Fibroblast of villous mesenchyme (primary cell): ENCODE measurements at places on chromosomes 13 and 19.

- no peak for DNase-seq
These were observed 87.5 kb upstream of the KLF12 start for GRCh38 chr13:74221752-74222151.

DNA sequence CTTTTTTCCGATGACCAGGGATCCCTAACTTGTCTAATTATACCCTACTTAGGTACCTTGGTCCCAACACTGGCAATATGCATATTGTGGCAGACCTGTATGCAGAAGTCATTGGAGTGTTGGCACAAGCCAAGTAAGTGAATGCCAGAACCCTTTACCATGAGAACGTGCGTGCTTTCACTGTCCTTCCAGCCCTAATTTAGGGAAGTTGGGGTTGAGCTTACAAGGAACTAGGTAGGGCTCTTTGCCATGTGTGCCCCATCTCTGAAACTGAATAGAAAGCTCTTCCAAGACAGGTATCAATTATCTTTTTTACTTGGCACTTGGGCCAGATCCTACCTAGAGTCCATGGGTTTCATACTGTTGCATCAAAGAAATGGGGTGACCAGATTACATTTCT is 93.2 kb downstream of the FRY start:
- no peak for DNase-seq

- peak; percentile 5 for DNase-seq
These were observed 16.3 kb downstream of the S1PR2 start for GRCh38 chr19:10214784-10215183.

DNA sequence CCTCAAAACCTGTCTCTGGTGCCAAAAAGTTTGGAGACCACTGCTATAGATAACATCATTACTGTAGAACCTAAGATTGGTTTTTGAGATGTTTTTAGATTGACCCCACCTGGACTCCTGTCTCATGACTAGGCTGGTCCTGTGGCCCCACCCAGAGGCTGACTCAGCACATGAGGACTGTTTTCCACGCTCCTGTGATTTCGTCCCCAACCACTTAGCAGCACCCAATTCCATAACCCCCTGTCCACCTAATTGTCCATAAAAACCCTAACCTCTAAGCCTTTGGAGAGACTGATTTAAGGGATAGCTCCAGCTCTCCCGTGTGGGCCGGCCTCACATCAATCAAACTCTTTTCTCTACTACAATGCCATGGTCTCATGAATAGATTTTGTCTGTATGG is 25.6 kb upstream of the GAS6 start:
- DNase-seq: no peak

DNA sequence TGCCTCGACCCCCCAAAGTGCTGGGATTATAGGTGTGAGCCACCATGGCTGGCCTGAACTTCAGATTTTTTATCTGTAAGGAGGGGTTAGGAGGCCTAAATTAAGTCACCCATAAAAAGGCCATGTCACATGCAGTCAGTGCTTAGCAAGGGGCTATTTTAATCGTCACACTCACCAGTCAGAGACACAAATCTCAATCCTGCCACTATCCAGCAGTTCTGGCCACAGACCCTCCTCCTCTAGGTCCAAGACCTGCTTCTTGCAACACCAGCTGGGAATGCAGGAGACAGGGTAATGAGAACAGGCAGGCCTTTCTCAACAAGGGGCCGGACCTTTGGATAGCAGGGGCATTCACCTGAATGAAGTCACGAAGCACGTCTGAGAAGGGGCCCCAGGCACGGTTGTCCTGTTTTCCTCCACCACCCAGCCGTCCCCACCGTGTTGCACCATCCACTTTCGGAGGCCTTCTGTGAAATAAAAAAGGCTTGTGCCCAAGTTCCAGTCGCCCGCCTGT is 1.4 kb downstream of the FBXO27 start:
- no peak for DNase-seq

- peak; percentile 28 for DNase-seq
These were observed 4.3 kb upstream of the ACP5 start for GRCh38 chr19:11581740-11582139.

DNA sequence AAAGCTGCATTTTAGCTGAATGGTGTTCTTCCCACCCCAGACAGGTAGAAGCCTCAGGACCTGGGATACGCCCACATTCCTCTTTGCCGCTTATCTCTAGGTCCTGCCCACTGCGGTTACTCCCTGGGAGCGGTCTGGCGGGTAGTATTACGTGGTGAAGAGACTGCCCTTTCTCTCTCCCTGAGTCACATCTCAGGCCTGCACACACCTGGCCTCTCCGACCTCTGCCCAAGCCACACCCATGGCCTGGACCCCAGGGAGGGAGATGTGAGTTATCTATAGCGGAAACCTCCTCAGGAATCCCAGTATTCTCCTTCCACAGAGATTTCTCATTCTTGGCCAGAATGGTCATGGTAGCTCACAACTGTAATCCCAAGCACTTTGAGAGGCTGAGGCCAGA is 17.3 kb downstream of the RHPN2 start:
- peak; percentile 10 for DNase-seq

DNA sequence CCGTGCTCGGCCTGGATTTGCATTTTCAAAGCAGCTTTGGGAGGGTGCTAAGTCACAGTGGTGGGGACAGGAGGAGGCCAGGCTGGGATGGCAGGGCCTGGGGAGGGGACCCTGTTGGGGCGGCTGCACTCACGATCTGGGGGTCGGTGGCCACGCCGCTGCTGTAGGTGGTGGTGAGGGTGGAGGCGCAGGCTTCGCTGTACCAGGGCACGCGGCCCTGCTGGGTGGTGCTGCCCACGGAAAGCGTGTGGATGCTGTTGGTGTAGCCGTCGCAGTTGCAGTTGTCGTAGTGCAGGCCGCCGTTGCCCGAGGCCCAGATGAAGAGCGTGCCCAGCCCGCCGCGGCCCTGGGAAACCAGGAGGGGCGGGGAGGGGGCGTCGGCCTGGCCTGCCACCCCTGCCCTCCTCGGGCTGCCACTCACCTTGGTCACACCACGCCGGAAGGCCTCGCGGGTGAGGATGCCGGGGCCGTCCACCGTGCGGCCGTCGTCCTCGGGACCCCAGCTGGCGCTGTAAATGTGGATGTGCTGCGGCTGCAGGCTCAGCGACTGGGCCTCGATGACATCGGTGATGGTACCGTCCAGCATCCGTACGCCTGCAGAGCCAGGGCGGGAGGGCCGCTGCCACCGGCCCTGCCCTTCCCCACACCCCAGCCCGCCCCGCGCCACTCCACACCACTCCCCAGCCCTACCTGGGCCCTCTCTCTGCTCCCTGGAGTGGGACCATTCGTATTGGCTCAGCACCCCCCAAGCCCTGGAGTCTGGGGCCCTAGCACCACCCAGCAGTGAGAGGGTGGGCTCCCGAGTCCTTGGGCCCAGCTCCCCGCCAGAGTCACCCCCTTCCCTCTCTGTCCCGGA is 3.2 kb downstream of the PCSK4 start:
- no peak for DNase-seq

GRCh38 chr13:52975161-52975560 is 53.5 kb upstream of the OLFM4 start:
- no peak for DNase-seq
